ENCODE measurements at places on chromosomes 3 and 15.

GRCh38 chr3:195448205-195448875, 5.5 kb upstream of the ACAP2 start:
- no peak for DNase-seq

GRCh38 chr3:133443649-133444422, 44.0 kb downstream of the BFSP2 start:
- no peak for DNase-seq

- no peak for DNase-seq
Measured at GRCh38 chr3:133374708-133375402, 25.0 kb upstream of the BFSP2 start.

DNA sequence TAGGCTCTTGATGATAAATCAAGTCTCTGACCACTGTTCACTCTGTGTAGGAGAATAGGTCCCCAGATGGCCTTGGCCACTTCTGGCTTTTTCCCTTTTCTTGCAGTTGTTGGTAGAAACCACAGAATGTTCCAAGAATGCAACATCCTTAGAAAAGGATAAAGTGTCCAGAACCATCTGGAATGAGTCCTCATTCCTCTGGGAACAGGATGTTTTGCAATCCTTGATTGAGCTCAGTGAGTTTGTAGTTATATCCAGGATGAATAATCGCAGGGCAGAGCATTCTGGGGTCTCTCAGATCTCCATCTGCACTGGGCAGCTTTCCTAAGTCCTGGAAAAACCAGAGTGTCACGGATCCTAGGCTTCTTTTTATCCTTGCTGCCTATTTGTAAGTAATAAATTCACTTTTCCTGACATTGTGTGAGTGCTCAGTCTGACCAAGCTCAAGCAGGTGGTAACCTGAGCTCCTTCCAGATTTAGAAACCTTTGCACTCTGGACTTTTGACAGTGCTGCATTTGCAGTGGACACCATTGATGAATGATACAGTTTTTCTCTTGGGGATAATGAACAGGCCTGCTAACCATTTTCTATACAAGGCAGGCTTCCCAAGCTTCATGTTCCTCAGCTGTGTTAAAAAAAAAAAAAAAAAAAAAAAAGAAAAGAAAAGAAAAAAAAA, 1028.6 kb downstream of the OTOL1 start:
- DNase-seq, result no peak

- DNase-seq, result no peak
Measured at GRCh38 chr3:10473581-10474274, 31.7 kb downstream of the ATP2B2 start.

- peak; percentile 46 for DNase-seq
Measured at GRCh38 chr3:50275996-50276761, 2.7 kb upstream of the LSMEM2 start.
